ENCODE measurements at places on chromosomes 16 and 17.

- no peak for DNase-seq
Observed at GRCh38 chr16:79932572-79932971, 332.0 kb upstream of the MAF start.

DNA sequence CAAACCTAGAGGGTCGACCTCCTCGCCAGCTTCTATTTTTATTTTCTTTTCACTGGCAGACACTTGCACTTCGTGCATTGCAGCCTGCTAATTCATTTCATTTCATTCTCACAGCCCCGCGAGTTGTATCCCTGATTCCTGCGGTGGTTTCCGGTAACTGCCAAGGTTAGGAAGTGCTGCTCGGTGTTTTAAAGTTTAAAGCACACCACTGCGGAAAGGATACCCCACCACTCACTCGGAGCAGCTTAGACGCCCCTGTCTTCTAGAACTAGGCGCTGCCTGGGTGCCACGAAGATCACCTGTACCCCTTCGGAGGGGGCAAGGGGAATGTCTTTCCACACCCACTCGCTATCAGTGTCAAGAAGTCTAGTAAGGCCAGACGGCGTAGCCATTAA, 509 bp downstream of the CNEP1R1 start:
- no peak for DNase-seq

DNA sequence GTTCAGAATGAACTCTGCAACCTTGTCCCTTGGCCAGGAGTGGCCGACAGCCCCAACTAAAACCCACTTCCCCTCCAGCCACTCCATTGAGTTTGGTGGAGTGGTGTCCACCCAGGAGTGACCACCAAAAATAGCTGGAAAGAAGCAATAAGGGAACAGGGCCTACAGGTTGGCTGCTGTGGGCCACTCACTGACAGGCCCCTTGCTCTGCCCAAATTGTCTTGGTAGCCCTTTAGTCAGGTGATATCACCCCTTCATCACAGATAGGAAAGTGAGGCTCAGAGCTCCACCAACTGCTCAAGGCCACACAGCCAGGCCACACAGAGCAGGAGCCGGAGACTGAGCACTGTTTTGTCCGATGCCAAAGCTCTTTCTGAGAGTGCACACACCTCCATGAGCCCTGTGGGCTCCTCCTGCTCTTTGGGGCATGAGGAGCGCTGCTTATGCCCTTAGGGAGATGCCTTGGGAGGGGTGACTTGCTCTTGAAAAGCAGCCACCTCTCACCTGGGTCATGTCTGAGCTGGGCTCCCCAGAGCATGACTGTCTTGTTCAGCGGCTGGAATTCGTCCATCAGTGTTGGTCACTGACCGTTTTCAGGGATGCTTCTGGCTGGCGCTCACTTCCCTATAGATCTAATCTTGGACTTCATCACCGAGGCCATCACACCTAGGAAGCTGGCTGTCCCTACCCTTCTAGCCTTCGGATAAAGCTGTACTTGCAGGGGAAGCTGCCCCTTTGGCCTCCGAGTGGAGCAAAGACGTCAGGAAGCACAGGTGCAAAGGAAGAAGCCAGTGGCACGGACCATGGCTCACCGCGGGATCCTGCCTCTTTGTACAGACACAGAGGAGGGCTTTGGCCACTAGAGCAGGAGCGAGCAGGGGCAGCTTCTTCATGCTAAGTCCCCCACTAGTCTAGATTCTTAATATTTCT, 186.0 kb upstream of the ZNF469 start:
- DNase-seq: no peak

GRCh38 chr16:14444979-14445810, 184.9 kb downstream of the PARN start:
- DNase-seq: no peak

- no peak for DNase-seq
Observed at GRCh38 chr17:74859459-74860228, at the start of gene GRIN2C. GRIN2C (minus strand) TSS chr17:74859885; CDS start chr17:74855092, 4,793 bp downstream.

- DNase-seq: no peak
Observed at GRCh38 chr17:72515291-72516065, 394.7 kb downstream of the SOX9 start.

DNA sequence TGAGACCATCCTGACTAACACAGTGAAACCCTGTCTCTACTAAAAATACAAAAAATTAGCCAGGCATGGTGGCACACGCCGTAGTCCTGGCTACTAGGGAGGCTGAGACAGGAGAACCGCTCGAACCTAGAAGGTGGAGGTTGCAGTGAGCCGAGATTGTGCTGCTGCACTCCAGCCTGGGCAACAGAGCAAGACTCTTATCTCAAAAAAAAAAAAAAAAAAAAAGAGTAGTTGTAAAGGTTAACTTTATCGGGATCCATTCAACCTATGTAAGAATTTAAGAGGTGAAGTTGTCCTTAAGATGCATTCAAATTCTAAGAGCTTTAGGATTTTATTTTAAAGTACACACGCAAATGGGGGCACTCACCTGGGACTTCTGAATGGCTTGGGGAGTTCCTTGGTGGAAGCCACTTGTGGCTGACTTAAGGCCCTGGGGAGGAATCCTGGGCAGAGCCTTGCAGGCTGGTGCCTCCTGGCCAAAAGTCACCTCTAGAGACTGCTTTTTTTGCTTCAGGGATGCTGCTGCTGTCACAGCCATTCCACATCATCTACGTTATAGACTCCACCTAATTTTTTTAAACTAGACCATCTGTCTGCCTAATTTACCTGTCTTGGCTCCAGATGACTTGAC, 3.3 kb downstream of the CTCF start:
- DNase-seq: no peak

DNA sequence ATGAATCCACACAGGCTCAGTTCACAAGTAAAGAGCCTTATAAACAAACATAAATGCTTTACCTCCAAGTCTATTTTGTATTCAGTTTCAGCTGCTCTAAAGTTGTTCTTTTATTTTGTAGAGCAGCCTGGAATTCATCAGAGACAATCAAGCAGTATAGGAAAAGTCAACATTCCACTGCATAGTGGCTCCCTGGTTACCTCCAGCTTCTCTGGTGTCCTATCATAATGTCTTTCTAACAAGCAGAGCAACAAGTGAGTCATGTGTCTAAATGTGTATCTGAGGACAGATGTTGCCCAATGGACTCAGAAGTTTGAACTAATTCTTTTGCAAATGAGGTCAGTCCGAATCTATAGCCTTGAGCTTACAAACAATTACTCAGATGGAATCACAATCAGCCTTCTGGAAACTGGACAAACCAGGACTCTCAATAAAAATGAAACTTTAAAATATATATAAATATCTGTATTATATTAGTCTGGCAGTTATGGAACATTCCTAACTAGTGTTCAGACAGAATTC, 292.0 kb upstream of the TOM1L1 start:
- no peak for DNase-seq

All from skeletal muscle cell (primary cell).